Activated CD4-positive, alpha-beta T cell treated with anti-CD3 and anti-CD28 coated beads, Interleukin-10, Interleukin-2, amounts not matched to agents 100 ng/mL and 50 ng/mL, durations not matched to agents 16 hours and 8 hours (primary cell): ENCODE measurements at places on chromosomes 3 and 15.
A peak's percentile ranks its signal among the peaks of the same experiment; 100 is the strongest.

- DNase-seq = no peak
These were observed 15.0 kb downstream of the INTS14 start for GRCh38 chr15:65595960-65596359.

- no peak for DNase-seq
These were observed 81.6 kb upstream of the MDFIC2 start for GRCh38 chr3:70393881-70394612.

GRCh38 chr3:99579246-99579645, 59.1 kb upstream of the COL8A1 start:
- DNase-seq = no peak

- no peak for DNase-seq
These were observed 66.1 kb upstream of the GLCE start for GRCh38 chr15:69094124-69094921.

- no peak for DNase-seq
These were observed 4.2 kb upstream of the TATDN2 start for GRCh38 chr3:10244009-10244408.

GRCh38 chr15:62840526-62841268, 201.8 kb upstream of the TPM1 start:
- no peak for DNase-seq

- DNase-seq = no peak
These were observed 277.0 kb upstream of the LRRC3B start for GRCh38 chr3:26345613-26346012.

- no peak for DNase-seq
These were observed 107.8 kb downstream of the MYRIP start for GRCh38 chr3:39917065-39917773.

DNA sequence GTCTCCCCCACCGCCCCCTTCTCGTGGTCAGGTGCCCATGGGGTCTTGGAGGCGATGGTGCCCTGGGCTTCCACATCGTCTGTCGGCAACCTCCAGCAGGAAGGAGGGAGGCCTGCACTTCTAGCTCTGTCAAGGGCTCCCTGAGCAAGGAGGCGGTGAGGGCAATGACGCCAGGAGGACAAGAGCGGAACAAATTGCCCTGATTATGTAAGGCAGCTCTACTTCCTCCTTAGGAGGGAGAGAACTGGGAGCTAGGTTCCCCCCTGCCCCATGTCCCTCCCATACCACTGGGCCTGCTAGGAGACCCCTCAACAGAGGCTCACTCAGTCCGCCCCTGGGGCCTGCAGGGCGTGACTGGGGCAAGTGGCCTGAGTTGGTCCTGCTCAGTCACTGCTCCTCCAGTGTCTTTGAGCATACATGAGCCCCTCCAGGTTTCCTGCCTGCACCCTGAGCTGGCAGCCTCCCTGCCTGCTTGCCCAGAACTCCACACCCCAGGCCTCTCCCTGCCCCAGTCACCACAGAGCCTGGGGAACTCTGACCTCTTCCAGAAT, 56.1 kb downstream of the CACNA2D2 start:
- DNase-seq = no peak

DNA sequence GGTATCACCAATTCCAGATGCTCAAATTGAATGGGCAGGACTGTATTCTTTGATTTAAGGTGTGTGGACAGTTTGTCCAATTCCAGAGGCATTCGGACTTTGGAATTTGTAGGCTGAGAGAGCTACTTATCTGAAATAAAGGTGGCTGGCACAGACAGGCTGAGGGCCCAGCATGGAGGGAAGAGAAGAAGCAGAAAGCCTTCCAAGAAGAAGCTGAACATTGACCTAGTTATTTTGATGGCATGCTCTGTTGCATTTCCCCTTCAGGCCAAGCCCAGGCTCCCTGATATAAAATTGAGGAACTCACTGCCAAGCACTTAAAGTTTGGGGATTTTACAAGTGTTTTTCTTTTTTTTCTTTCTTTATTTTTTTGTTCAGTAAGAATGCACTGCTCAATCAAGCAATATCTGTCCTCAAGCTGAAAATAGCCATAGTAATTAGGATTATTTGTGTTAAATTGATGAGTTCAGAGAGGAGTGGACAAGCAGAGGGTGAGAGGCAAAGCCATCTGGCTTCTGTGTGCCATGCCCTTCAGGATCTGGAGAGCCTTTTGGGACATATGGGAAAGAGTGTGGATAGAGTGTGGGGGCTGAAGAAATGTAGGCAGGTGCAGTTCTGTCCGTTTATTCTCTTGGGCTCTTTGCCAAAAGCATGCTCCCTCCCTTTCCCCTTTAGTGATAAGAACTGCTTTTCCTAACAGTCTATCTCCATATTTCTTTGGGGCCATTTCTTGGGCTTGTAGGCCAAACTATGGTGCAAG, 148.9 kb downstream of the OXSM start:
- DNase-seq = no peak

- no peak for DNase-seq
These were observed 435.0 kb upstream of the C2CD4B start for GRCh38 chr15:62599791-62600777.

GRCh38 chr15:98823012-98823458, 174.7 kb downstream of the IGF1R start:
- DNase-seq = peak; percentile 2

- DNase-seq = no peak
These were observed 282.1 kb downstream of the RPLP1 start for GRCh38 chr15:69734699-69735098.

- peak; percentile 74 for DNase-seq
These were observed 190.5 kb upstream of the CMC1 start for GRCh38 chr3:28050885-28051284.

- no peak for DNase-seq
These were observed 40.0 kb upstream of the ATP10A start for GRCh38 chr15:25903024-25903581.

DNA sequence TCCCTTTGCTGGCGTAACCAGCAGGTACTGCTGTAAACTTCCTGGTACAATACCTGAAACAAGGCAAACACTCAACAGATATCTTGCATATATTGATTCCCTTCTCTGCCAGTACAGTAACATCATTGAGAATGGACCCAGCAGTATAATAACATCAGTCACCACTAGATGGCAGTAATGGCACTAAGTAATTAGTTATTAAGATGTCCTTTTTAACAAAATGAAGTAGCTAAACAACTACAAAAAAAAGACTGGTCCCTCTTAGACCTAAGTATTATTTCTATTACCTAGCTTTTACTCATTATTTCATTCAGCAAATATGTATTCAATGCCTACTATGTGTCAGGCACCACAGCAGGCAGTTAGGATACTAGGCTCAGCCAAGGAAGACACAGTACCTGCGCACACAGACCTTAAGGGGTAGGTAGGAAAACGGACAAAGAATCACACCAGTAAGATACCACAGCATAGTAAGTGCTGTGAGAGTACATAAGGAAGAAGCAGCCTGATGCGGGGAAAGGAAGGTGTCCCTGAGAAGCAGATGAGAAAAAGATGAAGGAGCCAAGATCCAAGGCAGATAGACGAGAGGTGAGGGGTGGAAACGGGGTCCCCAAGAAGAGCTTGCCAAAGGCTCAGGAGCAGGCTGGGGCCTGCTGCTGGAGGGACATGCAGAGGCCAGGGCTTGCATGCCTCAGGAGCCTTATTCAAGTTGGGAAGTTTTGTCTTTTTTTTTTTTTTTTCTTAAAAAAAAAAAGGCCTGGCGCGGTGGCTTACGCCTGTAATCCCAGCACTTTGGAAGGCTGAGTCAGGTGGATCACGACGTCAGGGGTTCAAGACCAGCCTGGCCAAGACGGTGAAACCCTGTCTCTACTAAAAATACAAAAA, 102.7 kb upstream of the CHD2 start:
- peak; percentile 81 for DNase-seq

GRCh38 chr3:55854494-55854893, 367.4 kb upstream of the WNT5A start:
- no peak for DNase-seq

- no peak for DNase-seq
These were observed 56.5 kb downstream of the RAB7A start for GRCh38 chr3:128782282-128783146.

GRCh38 chr3:48157950-48158376, 30.3 kb downstream of the CDC25A start:
- DNase-seq = peak; percentile 37

GRCh38 chr3:70608434-70608833, 296.0 kb upstream of the MDFIC2 start:
- DNase-seq = no peak

DNA sequence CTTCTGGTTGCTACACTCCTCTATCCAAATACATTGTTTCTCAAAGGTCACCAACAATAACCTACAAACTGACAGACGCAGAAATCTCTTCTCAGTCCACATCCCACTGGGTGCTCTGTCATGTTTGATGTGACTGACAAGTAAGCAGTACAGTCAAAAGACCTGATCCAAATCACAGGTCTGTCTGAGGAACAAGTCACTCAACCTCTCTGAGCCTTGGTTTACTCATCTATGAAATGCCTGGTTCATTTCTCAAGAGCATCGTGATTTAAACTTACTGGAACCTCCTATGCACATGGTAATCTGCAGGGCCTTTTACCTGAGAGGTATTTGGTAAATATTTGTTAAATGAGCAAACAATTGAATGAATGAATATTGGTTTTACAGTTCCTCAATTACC, 5.5 kb downstream of the LRRC31 start:
- DNase-seq = no peak

DNA sequence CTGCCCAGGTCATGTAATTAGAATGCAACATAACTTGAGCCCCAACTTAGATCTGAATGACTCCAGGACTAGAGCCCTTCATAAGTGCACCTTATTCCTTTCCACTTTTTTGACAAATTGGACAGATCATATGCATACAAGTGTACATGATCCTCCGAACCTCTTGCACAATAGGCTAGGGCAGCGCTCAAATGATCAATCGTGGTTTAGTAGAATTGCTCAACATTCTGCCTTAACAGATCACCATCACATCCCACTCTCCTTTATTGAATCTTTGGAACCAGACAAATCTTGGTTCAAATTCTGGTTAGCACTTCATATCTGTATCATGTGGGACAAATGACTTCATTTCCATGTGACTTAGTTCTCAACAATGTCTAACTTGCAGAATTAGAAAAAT, 106.8 kb upstream of the CDIN1 start:
- no peak for DNase-seq

DNA sequence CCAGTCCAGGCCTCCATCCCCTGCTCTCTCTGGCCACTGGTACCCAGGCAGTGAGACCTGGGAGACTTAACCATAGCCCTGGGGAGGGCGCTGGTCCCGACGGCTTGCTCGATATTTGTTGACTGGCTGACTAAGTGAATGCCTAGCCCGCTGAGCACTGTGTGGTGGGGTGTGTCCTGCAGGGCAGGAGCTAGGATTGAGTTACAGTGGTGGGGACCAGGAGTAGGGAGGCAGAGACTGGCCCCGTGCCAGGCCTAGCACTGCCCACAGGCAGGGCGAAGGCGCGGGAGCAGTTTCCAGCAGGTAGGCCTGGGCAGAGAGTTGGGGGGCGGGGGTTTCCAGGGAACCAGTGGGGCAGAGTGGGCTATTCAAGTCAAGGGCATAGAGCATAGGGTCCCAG, at the start of gene VILL:
Gene VILL, plus strand, starts transcription at position 260 of the 400 bp plus-strand sequence. CDS start 2,887 bp downstream, outside the sequence.
- DNase-seq = no peak

- peak; percentile 26 for DNase-seq
These were observed 4.1 kb upstream of the AMOTL2 start for GRCh38 chr3:134378384-134378783.

- DNase-seq = no peak
These were observed 72.4 kb upstream of the TRPM1 start for GRCh38 chr15:31173790-31174450.

DNA sequence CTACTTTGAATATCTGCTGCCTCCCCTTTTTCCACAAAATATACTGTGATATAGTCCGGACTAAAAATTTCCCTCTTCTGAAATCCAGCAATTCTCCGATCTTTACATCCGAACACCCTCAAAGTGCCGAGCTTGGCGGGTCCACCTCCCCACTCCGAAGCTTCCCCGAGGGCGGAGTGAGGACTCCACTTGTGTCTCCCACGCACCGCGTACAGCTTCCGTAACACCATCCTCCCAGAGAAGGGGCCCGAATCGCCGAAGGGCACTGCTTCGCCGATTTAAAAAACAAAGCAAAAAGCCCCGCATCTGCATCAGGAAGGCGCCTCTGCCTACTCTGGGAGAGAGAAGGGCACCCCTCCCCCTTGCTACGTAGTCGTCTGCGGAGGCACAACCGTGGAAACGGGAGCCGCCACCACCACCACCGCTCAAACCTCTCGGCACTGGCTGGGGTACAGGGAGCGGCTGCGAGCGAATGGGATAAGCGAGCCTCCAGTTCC, 551 bp downstream of the NCBP2 start:
- peak; percentile 56 for DNase-seq

GRCh38 chr15:75928680-75929608, 25.3 kb downstream of the FBXO22 start:
- no peak for DNase-seq

DNA sequence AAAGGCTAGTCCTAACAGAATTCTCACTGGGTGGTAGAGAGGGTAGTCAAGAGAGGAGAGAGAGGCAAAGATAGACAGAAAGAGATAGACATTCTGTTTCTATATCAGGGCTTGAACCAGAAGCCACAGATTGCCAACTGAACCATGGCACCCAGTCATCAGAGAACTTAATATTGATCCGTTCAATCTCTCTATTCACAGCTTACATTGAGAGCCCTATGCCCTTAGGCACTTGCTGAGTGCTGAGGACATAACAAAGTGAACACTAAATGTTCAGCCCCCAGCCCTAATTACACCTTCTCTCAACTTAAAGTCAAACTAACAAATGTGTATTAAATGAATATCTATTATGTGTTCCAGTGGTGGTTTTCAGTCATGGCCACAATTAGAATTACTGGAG, 124.1 kb downstream of the FILIP1L start:
- no peak for DNase-seq

DNA sequence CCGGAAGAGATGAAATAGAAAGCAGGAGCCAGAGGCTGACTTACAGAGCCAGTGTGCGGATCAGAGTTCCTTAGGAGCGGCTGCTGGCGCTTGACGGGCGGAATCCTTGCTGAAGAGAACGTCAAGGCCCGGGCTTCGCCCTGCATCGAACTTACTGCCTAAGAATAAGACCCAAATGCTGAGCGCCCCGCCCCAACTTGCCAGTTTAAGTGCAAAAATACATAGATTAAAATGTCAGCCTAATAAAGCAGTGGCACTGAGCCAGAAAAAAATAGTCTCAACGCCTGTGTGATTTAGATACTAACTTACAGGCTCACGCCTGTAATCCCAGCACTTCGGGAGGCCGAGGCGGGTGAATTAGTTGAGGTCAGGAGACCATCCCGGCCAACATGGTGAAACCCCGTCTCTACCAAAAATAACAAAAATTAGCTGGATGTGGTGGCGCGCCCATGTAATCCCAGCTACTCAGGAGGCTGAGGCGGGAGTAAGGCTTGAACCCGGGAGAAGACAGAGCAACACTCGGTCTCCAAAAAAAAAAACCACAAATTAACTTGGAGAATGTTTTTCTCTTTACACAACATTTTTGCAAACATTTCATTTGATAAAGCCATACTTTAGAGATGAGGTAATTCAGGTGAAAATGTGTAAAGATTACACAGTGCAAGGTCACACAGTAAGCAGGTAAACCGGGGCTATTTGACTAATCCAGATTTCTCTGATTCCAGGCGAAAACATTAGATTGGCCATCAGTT, 1.2 kb upstream of the UBP1 start:
- no peak for DNase-seq
